NCI-H1048 (cell line): ENCODE measurements at places on chromosomes 2 and 18.

GRCh38 chr2:83703598-83703997 lies 755.5 kb downstream of the SUCLG1 start:
- no peak for DNase-seq

- no peak for DNase-seq
Measured at GRCh38 chr2:133591164-133591563, 22.9 kb upstream of the NCKAP5 start.

GRCh38 chr2:240797500-240797895 lies 22.5 kb downstream of the KIF1A start:
- DNase-seq = no peak

DNA sequence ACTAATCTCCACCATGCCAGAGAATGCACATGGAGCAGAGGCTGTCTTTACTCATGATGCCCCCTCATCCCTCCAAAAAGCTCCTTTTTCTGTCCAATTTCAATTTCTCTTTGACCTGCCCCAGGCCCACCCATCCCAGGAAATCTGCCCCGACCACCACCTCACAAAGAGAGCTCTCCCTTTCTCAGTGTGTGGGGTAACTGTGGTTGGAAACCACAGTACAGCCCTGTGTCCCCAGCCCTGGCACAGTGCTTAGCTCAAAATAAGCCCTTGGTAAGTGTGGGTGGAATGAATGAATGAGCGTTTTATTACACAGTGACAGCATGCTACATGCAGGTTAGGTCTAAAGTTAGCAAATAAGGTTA lies 43.7 kb upstream of the CAB39 start:
- DNase-seq = no peak

GRCh38 chr18:39464006-39464405 lies 1898.4 kb upstream of the CELF4 start:
- DNase-seq = no peak

DNA sequence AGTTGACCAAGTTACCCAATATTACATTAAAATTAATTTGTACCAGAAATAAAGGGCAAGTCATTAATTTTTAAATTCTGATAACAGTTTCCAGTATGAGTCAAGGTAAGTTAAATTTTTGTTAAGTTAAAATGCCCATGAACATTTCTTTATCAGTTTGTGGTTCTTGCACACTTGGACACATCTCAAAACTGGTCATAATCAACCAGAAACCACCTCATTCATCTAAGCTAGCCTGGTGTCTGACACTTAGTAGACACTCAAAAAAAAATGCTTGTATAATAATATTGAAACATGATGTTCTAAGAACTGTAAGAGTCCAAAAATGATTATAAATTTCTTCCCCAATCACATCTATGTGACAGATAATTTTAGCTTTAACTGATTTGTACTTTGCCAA lies 62.4 kb downstream of the SATB2 start:
- DNase-seq = no peak

DNA sequence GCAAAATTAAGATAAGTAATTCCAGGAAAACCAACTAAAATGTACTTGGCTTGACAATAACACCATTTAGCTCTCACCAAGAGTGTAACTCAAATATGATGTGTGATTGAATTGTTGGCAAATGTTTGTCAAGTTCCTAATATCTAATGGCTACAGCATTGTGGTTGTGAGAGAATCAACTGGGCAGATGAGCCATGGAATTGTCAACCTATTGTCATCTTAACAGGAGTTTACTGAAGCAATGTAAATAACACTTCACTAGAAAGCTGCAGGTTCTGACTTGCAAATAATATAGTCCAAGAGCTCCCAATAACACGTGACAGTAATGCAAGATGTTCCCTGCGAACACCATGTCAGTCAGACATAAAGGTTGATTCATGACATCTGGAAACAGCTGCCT lies 495.2 kb upstream of the MEIS1 start:
- DNase-seq = no peak

DNA sequence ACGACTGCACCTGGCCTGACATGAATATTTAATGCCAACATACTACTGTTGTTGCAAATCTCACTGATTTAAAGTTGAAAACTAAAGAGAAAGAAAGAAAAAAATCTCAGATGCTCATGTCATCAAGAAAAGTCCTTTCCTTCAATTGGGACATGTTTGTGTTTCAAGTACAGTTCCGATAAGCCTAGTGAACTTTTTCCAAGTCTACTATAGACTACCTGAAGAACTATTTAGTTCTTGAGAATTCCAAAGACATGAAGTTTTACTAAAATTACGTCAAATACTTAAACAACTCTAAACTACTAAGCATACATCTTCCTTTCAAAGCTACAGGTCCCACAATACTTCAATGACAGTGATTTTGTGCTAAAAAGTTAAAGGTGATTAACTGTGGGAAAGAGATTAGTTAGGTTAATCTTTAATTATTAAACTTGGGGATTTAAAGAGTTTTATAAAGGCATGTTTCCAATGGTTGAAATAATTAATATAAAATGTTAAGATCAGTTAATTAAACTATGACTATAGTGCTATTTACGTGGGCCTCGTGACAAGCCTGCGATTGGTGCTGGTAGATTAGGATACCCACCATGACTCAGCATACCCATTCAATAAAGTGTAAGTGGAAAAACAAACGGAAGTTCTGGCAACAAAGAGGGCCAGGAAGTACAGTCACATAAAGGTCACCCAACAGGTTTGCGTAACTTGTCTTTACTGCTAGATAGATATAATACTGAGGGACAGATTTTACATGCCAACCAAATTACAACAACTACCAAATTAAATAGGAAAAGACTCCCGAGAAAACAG lies 55.5 kb downstream of the SEPTIN10 start:
- no peak for DNase-seq

DNA sequence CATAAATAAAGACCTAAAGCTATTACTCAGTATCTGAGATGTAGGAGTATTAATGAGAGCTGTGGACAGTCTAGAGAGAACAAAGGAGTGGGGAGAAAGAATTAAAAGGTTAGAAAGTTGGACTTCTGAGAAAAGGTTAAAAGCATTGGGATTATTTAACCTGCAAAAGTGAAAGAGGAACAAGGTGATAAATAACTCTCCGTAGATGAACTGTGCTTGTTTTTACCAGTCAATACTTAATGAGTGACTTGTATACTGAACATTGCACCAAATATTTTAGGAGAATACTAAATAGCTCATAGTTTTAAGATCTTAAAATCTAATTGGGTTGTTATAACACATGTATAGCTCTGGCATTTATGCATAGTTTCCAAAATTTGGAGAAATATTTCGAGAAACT lies 137.5 kb downstream of the GPD2 start:
- DNase-seq = no peak

DNA sequence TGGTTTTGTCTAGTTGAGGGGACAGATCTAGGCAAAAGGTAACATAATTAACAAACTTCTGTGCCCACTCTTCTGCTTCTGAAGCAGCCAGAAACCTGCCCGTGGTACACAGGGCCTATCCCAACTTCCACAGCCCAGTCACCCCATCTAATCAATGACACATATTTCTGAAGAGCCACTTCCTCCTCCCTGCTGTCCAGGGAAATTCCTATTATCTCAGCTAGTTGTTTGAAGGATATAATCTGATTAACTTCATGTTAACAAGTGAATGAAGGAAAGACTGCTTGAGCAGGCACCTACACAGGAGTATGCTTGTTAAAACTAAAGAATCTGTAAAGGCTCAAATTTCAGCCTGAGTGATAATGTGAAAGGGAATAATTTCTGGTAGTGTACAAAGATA lies 61.4 kb downstream of the CCDC148 start:
- DNase-seq = no peak

GRCh38 chr2:27973592-27973991 lies 83.1 kb downstream of the BABAM2 start:
- DNase-seq = no peak

DNA sequence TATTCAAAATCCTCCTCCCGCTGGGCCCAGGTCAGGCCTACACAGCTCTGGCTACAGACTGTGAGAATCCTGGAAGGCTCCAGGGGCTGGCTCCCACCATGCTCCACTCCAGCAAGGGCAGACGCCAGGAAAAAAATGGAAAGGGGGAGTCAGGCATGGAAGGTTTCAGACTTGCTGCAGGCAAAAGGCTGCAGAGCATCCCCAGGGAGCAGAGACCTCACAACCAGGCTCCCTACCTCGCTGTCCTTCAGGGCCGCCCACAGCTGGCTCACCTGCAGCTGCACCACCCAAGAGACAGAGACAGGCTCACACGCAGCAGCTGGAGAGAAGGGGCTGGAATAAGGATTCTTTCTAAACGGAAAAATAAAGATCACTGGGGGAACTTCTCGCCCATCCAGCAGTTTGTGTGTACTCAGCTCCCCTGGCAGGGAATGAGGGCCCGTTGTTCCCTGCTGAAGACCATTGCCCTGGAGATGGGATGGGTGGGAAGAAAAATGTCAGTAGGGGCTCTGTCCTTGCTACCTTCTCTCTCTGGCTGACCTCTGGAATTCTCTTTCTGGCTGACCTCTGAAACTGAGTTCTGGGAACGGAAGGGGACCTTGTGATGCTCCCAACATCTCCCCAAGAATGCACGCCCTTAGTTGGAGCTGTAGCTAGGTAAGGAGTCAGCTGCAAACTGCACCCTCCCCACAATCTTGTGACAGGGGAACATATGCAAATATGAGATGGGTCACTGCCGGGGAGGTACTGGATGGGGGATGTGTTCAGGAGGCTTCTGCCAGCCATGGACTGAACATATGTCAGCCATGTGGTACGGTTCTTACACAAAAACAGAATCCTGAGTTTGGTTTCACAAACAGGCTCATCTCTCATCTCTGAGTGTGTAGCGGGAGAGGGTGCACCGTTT lies 34.5 kb downstream of the BCL2 start:
- DNase-seq = no peak

GRCh38 chr2:221752781-221753180 lies 180.7 kb upstream of the EPHA4 start:
- no peak for DNase-seq

GRCh38 chr2:48249025-48249424 lies 280.9 kb upstream of the STON1 start:
- DNase-seq = no peak

- no peak for DNase-seq
Measured at GRCh38 chr2:120503793-120504571, 158.0 kb downstream of the INHBB start.

GRCh38 chr18:25672490-25672889 lies 320.5 kb upstream of the ZNF521 start:
- DNase-seq = no peak

GRCh38 chr2:134312482-134312881 lies 58.6 kb downstream of the MGAT5 start:
- DNase-seq = no peak

- no peak for DNase-seq
Measured at GRCh38 chr18:28013066-28013465, 163.9 kb downstream of the CDH2 start.

- DNase-seq = no peak
Measured at GRCh38 chr2:239598732-239599090, 197.9 kb upstream of the HDAC4 start.

GRCh38 chr2:19733951-19734425 lies 167.8 kb downstream of the TTC32 start:
- no peak for DNase-seq

- no peak for DNase-seq
Measured at GRCh38 chr2:12435430-12436222, 281.1 kb upstream of the TRIB2 start.

DNA sequence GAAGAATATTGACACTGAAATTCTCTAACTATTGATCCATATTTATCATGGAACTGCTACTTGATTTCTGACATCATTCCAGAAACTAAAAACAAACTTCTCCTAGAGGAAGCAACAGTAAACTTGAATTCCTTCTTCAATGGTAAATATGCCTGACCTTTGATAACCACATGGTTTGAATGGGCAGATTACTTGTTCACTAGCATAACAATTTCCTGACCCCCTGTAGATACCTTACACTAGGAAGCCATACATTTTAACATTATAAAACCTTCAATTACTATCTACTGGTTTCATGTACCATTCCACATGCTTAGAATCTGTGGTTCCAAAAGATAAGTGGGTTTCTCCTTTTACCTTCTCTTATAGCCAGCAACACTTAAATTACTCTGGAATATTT lies 36.5 kb upstream of the DSG1 start:
- DNase-seq = no peak

DNA sequence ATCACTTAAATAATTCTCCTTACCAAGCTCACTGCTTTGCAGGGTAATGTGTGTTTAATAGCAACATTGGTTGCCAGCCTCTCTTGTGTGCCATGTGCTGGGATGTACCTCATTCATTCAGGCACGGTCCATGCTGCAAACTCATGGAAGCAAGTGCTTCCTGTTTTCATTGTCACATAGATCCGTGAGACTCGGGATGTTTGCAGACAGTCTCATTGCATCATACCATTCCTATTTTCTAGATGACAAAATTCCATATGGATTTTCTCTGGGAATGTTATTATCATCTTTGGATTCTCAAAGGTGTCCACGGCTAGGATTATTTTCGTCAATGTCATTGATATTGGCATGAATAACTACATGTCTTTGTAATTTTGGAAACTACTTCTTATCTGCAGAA lies 60.0 kb upstream of the HDAC4 start:
- DNase-seq = no peak

- no peak for DNase-seq
Measured at GRCh38 chr2:219057709-219058540, 2.8 kb downstream of the IHH start.

DNA sequence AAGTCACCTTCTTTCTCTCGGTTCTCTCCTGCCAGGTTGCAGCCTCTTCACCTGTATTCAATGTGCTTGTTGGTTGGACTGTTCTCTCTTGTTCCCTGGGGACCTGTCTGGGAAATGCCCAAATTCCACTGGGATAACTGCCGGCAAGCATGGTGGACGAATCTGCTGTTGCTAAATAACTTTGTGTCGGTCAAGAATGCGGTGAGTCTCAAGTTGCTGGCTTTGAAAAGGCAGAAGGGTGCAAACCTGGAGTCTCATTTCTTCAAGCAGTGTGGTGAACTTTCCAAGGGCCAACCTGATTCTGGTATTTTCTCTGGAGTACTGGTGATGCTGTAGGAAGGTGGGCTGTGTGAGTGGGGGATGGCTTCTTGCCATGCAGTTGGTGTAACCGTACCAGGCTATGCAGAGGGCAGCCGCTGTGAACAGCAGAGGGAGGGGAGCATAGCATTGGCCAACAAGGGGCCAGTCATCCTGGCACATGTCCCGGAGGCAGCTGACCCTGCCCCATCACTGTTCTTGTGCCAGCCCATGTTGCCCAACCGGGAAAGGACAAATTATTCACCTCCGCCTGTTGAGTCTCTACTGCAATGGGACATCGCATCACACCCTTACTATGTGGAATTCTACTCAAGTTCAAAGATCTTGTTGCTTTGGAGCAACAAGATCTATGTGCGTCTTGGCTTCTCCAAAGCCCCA lies 88.1 kb upstream of the SEC11C start:
- DNase-seq = no peak

- no peak for DNase-seq
Measured at GRCh38 chr2:85886590-85886989, 2.2 kb downstream of the ST3GAL5 start.

DNA sequence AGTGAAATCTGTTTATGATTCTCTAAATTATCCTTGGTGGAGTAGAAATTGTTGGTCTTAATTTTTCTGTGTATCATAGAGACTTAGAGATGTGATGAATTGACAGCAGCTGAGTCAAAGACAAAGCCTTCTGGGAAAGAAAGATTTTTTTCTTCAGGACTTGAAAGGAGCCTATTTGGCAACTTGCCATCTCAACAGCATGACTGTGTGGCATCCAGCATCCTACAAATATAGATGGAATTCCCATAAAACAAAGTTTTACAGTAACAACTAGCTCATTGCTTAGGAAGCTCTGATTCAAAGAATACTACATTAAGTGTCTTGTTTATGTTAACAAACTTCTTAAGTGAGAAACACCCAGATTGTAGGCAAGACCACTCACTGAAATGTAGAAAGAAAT lies 79.2 kb upstream of the SETBP1 start:
- DNase-seq = no peak

GRCh38 chr2:64491426-64491825 lies 32.7 kb upstream of the AFTPH start:
- no peak for DNase-seq
